Thymus (tissue), 14 donors: ENCODE measurements at places on chromosomes 5 and 9.
A peak's percentile ranks its signal among the peaks of the same experiment; 100 is the strongest.

DNA sequence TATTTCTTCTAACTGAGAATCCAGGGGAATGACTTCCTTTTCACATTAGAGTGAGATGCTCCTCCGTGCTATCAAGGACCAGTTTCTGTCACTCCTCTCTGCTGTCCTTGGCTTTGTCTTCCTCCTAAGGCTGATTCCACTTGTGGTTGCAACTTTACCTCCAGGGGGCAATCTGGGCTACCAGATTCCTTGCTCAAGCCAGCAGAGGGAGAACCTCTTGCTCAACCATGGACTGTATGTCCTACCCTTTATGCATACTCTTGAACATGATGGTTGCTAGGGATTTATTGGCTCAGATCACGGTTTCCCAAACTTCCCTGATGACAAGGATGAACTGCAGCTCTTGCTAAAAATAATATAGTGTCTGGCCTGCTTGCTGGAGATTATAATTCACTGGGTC lies 24.0 kb downstream of the NNT start:
- no peak for DNase-seq

- DNase-seq = no peak
These were observed 122.6 kb downstream of the ADAMTS12 start for GRCh38 chr5:33769196-33769595.

DNA sequence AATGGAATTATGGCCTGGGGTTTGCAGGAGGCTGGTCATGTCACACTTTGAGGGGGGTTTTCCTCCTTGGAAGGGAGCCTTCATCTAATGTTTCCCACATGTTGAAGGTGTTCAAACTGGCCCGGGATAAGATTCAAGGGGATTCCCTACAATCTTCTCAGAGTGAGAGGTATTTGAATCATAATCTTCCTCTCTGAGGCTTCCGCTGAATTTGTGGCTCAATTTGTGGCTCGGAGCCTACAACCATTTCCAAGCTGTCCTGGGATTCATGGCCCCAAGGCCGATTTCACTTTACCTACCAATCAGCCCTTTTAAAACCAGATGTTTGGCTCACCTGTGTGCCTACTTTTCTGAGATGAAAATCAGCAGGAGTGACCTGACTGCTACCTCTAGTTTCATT lies 3.9 kb downstream of the TNC start:
- no peak for DNase-seq

- DNase-seq = no peak
These were observed 150.7 kb downstream of the CMYA5 start for GRCh38 chr5:79840084-79840990.

GRCh38 chr9:105656131-105656921 lies 5.9 kb upstream of the TAL2 start:
- no peak for DNase-seq

DNA sequence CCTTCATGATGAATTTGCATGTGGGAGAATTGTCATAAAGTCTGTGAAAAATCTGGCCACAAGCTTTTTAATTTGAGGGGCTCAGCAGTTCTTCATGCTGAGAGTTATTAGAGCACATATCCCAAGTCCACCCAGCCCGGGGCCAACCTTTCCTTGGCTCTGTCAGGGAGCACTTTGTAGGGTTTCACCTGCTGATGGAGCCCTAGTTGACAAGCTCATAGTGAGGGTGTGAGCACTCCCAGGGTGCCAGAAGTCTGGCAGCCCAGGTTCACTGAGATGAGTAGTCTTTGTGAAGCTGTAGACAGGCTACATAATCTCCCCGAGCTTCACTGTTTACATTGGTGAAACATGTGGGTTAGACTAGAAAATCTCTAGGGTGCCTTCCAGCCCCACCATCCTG lies 97.2 kb upstream of the NREP start:
- no peak for DNase-seq

DNA sequence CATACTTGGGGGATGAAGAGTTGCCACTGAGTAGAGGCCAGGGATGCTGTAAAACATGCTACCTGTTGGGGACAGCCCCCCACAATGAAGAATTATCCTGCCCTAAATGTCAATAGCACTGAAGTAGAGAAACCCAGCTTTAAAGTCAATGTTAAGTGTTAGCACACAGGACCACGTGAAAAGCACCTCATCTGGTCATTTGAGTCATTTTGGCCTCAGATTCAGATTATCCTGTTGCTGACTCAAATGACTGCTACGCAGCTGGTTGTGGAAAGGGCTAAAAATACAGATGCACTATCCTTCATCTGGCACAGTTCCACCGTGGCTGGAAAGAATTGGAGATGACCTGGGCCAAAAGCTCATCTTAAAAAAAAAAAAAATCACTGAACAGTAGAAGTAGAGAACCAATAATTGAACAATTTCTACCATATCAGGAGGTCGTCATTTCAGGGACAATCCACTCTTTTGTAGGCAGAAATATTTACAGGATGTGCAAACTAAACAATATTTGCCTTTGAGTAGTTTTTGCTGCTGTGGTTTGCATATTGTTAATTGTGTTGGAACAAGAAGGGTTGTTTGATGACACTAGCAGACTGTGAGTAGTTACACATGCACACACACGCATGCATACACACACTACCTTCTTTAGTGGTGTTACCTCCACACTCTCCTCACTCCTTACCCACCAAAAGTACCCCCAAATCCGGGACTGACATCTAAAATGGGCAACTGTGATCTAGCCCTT lies 195.3 kb upstream of the KLF9 start:
- no peak for DNase-seq

- DNase-seq = no peak
These were observed 127.7 kb upstream of the CXCL14 start for GRCh38 chr5:135706474-135706873.

DNA sequence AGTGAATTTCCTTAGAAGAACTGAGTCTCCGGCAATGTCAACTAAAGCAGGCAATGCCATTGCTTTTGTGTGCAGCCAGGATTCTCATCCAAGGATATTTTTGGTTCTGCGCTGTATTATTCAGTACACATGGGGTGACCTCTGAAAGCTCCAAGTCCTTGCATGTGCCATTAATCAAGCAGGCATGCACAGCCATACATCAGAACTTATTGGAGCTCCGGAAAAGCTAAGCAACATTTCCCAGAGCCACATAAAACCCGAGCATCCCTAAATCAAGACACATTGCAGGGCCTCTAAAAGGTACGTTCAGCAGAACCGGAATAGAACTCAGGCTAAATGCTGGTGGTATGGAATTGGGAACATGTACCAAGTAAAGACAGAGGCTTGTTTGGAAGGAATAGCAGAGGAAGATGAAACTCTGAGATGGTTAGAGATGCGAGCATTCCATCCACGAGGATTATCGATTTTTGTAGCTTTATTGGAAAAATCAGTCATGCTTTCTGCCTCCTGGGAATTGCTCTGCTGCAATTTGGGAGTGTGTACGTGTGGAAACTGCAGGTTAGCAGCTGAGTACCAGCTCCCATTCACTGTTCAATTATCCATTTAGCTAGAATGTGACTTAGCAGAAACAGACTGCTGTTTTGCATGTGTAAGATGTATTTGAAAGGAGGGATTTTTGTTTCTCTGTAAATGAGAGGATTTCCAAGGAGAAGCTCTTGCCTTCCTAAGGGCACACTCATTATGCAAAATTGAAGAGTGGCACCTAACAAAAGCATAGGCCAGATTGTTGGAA lies 143.7 kb upstream of the WWC1 start:
- DNase-seq = no peak

- peak; percentile 44 for DNase-seq
These were observed 12.6 kb downstream of the PLGRKT start for GRCh38 chr9:5425006-5425628.

- no peak for DNase-seq
These were observed 38.2 kb downstream of the CPEB4 start for GRCh38 chr5:173926359-173926758.

- DNase-seq = no peak
These were observed 33.0 kb upstream of the HOMER1 start for GRCh38 chr5:79546782-79547428.

- DNase-seq = no peak
These were observed 904 bp downstream of the RPL12 start for GRCh38 chr9:127450243-127450760.

GRCh38 chr9:135570456-135570855 lies 8.9 kb downstream of the PAEP start:
- no peak for DNase-seq

- DNase-seq = no peak
These were observed 502.1 kb upstream of the PAPPA start for GRCh38 chr9:115651461-115651860.

DNA sequence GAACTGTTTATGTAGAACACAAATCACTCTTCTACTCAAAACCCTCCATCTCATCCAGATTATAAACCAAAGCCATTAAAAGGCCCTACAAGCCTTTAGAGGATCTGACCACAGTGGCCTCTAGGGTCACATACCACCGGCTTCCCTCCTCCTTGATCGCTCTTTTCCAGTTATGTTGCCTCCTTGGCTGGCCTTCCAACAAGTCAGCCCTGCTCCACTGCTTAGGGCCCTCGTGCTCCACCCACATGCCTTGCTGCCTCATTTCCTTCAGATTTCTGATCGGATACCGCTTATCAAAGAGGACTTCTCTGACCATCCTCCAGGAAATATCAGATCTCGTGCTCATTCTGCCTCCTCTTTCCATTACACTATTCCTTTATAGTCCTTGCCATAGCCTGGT lies 139.4 kb upstream of the RAI14 start:
- no peak for DNase-seq

DNA sequence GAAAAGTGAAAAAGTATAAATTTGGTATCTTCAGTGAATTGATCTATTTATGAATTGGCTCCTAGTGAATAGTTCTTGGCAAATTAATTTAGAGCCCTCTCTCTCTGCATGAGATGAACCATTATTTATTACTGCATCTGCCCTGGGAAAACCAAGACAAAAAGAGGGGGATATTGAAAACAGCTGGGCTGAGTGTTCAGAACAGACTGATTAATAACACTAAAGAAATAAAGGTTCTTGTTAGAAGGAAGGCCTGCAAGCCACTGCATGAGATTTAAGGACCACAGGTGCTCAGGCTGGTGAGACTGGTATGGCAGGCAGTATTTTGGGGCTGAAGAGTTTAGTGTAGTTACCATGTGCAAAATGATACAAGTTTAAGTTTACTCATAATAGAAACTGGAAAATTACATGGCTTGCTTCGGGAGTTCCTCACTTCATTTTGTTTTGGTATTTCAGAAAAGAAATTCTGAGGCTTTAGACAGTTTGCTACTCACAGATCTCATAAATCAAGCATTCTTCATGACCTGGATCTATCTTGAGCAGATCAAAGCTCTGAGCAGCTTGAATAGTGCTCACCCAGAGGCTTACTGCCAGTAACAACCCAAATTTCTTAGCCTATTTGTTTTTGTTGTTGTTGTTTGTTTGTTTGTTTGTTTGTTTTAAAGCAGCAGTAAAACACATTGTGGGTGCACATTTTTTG lies 56.1 kb downstream of the KIAA1958 start:
- DNase-seq = no peak

DNA sequence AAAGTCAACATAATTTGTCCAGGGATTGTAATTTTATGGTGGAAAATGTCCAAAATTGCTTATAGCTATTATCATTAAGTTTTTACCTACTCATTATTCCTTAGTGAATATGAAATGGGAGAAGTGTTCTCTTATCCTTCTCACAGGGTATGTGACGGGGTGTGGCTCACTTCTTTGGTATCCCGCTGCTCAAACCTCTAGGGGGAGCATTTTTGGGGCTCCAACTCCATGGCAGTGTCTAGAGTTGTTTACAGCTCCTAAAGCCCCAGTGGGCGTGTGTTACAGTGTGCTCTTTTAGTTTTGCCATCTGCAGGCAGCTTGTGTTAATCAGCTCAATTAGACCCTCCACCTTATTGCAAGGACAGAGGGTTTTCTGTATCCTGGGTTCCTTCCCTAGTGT lies 89.4 kb downstream of the CDKN2A start:
- no peak for DNase-seq

DNA sequence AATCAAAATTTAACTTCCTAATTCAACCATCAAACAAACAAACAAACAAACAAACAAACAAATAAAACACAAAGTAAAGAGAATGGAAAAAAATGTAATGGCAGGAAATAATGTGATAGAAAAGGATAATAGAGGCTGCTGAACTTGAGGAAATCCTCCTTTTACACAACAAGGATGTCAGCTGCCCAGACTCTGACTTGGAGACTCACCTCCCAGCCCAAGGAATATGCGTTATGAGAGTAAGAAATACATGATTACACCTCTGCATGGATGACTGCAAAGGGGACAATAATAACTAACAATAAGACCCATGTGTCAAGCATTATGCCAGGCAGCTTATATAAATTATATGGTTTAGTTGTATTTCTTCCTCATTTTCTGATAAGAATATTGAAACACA lies 46.6 kb upstream of the JAK2 start:
- DNase-seq = no peak
